ENCODE measurements at places on chromosomes 12 and 14.

DNA sequence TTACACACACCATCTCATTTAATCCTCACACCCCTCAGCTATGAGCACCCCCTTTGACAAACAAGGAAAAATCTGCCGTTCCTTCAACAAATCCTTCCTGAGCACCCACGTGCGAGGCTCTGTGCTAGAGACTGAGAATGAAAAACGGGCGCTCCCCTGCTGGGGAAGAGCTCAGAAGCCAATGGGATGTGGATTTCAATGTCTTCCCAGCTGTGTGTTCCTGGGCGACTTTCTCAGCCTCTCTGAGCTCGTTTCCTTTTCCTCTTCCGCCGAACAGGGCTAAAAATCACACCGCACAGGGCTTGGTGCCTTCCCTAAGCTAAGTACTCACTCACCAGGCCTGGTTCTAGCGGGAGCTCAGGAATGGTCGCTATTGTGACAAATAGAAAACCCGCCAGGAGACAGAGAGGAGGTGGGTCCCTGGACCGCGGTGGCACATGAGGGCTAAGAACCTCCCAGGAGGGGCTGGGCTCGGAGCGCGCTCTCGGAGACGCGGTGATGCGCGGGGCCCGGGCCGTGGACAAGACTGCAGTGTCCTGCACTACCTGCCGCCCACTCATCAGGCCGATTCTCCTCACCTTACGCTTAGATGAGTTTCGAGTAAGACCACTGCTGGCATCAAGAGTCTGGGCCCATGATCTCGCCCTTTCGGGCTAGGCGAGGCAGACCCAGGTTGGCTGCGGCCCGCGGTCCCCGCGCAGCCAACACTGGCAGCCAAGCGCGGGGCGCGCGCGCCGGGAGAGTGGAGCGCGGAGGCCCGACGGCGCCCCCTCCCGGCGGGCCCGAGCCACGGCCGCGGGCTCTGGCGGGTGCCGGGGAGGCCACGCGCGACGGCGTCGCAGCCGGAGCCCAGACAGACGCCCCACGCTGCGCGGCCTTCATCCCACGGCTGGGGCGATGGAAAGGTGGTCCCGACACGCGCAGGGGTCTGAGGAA is 17.0 kb downstream of the ZDHHC22 start:
- DNase-seq: peak; percentile 67

GRCh38 chr12:94172031-94172430 is 23.7 kb downstream of the PLXNC1 start:
- DNase-seq: no peak

DNA sequence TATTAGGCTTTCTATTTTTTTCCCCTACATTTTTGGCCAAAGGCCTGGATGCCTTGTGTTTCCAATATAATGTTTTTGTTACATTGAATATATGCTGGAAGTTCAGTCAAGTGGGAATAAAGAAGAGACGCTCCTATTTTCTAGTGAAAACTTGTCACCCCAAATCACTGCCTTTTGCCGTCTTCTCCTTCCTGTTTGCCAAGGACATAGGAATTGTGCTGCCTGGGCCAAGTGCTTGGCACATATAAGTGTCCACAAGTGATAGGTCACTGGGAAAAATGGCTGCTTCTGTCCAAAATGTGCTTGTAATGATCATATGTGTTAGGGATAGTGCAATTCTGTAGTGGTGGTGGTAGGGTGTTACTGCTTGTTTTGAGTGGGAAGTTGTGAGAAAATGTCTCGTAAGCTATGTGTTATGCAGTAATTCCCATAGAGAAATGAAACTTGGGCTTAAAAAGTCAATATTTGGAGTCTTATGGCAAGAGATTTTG is 11.6 kb upstream of the KCNJ8 start:
- no peak for DNase-seq

GRCh38 chr14:71242237-71242748 is 335.0 kb downstream of the PCNX1 start:
- DNase-seq: peak; percentile 10

DNA sequence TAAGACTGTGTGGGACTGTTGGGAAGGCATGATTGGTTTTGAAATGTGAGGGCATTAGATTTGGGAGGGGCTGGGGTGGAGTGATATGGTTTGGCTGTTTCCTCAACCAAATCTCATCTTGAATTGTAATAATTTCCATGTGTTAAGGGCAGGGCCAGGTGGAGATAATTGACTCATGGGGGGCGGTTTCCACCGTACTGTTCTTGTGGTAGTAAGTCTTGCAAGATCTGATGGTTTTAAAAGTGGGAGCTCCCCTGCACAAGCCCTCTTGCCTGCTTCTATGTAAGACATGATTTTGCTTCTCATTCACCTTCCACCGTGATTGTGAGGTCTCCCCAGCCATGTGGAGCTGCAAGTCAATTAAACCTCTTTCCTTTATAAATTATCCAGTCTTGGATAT is 76.6 kb upstream of the PPFIA2 start:
- no peak for DNase-seq

GRCh38 chr14:50835280-50835679 is 4.3 kb upstream of the NIN start:
- no peak for DNase-seq

- DNase-seq: no peak
These were observed 231.2 kb downstream of the VRK1 start for GRCh38 chr14:97028382-97028781.

DNA sequence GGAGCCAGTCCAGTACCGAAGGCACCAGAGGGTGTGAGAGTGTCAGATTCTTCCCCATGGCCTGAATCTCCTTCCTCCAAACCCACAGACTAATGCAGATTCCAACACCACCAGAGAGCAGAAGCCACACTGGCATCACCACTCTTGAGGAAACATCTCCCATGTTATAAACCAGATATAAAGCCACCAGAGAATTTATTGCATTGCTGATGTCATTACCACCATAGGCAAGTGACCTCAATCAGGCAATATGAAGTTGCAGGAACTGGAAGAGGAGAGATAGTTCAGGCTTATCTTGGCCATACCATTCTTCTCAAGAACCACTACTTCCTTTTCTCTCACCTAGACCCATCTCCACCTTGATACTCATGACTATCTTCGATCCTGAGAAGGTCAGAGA is 653.4 kb downstream of the TMEM121 start:
- DNase-seq: no peak

DNA sequence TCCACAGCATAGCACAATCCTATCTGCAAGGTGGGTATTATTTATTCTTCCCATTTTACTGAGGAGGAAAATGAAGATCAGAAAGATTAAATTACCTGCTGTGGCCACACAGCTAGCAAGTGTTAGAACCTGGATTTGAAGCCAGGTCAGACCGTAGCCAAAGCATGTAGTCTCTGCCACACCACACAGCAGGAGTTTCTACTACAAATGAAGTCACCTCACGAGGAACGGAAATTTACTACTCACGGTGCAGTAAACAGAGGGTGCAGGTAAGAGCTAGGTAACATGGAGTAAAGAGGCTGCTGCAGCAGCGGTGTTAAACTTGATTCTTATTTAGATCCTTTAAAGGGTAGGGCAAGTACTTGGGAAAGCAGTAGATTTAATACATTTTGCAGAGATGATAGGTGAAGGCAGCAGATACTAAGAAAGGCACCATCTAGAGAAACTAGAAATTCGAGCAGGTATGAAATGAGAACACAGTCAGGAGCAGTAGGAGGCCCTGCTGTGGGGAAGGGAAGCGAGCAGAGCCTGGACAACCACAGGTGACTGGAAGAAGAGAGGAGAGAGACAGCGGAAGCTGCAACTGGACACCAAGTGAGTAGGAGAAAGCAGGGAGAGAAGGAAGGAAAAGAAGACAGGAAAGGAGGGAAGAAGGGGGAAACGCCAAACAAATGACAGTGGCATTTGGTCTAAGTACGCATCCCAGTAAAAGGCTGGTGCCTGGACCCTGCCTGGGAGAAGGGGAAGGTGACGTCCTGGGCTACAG is 21.5 kb downstream of the SPTB start:
- DNase-seq: no peak

DNA sequence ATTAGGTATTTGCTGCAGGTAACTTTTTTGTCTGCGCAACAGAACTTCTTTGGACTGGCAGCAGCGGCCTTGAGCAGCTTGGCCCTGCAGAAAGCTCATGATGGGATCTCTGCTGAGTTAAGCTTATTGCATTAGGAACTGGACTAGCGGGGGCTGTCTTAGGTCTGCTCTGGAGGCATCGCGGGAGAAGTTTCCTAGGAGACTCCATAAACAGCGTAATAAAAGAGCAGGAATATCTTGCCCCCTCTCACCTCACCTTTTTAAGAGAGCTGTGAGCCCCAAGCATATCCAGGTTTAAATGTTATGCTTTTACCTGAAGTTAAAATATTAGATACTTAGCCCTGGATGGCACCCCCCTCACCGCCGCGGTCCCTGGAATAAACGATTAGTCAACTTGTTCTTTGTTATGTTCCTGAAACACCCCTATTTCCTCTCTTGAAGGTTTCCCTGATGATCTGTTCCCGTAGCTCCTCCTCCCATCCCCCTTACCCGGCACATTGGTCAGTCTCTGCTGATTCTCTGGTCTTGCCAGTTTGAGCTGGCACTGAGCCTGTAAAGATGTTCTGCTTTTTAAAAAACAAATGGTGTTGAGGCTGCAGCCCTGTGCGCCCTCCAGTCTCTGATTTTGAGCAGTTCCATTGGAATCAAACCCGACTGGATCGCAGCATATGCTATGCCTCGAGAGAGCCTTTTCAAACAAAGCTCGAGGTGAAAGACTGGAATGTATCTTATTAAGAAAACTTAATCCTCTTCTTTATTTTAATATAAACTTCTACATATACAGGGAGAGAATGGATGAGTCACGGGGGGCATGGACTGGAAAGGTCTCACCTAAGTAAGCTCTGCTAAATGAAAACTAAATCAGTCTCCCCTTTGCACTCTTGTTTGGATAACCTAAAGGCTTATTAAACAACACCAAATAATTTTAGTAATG is 1.9 kb downstream of the MLXIP start:
- DNase-seq: peak; percentile 34

DNA sequence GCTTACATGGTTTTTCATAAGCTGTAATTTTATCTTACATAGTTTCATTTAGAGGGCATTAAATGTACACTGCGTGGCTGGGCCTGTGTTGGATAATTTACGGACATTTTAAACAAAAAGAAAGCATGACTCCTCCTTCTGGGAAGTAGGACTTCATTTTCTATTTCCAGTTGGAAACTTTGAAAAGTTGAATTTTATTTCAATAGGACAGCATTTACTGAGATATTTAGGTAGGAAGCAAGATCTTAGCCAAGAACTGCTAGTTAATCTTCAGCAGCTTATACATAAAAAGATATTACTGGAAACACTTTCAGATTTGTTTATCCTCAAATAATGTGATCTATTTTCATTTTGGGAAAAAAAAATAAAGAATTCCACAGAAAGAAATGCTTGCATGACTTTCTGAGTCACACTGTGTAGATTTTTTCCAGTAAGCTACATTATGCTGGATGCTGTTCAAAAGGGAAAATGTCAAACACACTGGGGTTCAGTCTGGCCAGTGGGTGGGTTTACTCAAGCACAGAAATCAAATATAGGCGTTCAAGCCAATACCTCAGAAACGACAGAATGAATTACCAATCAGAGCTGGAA is 239.4 kb upstream of the KRR1 start:
- no peak for DNase-seq

DNA sequence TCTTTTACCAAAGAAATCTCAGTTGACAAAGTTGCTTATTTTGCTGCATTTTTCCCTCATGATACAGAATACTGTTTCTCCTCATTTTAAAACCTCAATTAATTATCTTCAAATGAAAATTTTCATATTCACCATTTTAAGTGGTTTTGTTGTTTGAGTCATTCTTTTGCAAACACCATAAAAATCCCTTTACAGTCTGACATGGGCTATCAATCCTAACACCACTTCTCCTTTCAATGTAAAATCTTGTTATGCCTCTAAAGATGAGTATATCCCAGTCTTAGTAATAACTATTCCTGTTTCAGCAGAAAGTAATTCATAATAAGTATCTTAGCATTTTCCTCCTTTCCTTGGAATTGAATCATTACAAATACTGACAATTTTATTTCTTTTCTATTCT is 192.2 kb downstream of the SYT1 start:
- DNase-seq: no peak

DNA sequence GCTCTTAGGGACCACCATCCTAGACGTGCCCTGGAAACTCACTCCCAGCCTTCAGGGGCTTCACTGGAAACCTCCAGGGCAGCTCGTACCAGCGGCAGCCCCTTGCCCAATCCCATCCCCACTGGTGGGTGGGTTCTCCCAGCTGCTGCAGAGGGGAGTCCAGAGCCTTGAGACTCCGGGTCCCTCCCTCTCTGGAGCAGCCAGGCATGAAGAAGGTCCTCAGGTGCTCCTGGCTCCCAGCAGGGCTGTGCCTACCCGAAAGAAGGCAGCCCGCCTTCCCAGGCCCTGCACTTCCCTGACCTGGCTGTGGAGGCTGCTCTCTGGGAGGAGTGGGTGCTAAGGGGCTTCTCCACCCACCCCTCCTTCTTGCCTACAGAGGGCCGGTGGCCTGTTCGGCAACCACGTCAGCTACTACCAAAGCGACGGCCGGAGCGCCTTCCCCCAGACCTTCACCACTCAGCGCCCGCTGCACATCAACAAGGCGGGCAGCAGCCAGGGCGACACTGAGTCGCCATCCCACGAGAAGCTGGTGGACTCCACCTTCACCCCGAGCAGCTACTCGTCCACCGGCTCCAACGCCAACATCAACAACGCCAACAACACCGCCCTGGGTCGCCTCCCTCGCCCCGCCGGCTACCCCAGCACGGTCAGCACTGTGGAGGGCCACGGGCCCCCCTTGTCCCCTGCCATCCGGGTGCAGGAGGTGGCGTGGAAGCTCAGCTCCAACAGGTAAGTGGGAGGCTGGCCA is 115.5 kb upstream of the FKBP4 start:
- no peak for DNase-seq

GRCh38 chr14:103854822-103855733 is 7.7 kb upstream of the PPP1R13B start:
- DNase-seq: no peak

DNA sequence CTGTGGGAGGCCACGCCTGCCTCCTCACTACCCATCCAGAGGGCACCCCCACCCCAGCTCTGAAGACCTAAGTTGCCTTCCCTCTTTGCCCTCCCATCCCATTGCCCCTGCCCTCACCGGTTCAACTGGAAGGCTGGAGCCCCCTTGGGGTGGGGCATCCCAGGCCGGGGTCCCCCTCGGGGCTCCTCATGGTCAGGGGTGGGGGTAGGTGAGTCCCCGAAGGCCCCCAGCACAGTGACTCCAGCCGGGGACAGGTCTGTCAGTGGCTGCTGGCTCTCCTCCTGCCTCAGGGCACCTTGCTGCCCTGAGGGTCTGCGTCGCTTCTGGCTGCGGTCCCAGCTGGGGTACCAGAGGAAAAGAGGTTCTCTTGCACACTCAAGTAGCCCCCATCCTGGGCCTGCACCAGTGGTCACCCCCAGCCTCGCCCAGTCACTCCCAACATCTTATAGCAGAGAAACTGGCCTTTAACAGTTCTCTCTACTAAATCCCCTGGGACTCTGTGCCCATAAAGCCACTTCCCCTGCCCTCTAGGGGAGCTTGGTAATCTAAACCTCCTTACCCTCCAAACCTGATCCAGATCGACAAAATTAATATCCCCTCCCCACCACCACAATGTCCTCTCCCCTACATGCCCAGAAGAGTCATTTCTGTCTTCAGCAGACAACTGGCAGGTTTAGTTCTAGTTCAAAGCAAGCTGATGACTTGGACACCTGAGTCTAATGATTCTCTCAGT is 5.1 kb downstream of the PIANP start:
- DNase-seq: no peak

GRCh38 chr14:36105401-36105800 is 71.1 kb downstream of the PTCSC3 start:
- no peak for DNase-seq

Data from hippocampal formation (tissue), 2 donors.